ENCODE measurements at places on chromosomes 7 and 10.

- DNase-seq = peak; percentile 49
Measured at GRCh38 chr10:117360994-117361667, 14.1 kb downstream of the PDZD8 start.

DNA sequence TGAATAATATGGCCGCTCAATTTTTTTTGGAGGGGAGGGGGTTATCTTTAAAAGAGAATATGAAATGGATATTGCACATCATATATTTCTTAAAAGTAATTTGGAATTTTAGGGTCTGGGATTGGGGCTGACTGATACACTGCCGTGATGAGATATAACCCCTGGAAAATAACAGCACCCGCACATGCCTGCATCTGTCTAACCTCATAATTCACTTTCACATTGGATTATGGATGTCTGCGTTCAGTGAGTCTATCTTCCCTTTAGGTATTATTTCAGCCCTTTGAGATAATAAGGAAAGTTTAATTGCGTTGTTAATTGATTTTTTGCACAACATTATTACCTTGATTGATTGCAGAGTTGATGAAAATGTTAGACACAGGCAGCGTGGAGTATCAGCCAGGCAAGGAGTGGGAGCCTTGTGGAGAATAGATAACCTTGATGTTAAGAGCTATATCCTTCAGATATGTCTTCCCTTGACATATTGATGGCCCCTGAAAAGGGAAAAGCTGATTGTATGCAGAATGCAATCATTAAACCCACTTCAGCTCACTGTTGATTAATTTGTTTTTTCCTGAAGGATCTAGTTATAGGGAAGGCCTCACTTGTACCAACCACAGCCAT is 1095.2 kb downstream of the KCNMA1 start:
- no peak for DNase-seq

- DNase-seq = no peak
Measured at GRCh38 chr10:51878695-51879094, 179.3 kb upstream of the CSTF2T start.

DNA sequence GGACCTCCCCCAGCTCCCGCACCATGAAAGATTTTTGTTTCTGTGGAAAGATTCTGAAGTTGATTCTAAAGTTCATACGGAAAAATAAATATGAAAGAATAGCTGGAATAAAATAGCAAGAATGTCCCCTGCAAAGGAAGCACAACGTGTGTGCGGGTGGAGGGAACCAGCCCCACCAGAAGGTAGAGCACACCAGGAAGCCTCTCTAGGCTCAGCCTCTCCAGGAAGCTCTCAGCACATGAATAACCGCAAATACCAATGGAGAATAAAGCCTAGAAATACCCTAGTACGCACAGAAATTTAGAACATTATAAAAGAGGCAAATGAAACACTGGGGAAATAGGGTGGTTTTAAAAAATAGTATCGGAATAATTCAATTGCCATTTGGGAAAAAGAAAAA is 24.6 kb upstream of the FAM170B start:
- peak; percentile 24 for DNase-seq

GRCh38 chr10:78925275-78925674 is 143.5 kb upstream of the ZMIZ1 start:
- DNase-seq = no peak

DNA sequence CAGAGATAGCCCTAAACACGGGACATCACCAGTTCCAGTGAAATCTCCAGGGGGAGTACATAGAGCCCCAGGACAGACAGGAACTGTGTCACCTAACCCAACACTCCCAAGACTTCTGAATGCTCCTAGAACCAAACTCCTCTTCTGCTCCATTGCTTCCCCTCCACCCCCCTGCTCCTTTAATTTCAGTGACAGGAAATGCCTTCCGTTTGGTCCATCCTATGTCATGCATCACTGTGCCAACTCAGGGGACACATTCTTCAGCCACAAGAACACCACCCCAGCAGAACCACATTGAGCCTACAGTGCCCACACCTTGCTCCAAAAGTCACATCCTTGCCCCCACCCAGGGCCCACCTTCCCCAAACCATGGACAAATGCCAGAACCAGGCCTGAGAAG is 100.5 kb downstream of the KCNMA1 start:
- no peak for DNase-seq

- DNase-seq = peak; percentile 40
Measured at GRCh38 chr10:127243490-127244272, 47.3 kb upstream of the INSYN2A start.

GRCh38 chr7:51198654-51199053 is 118.0 kb downstream of the COBL start:
- DNase-seq = no peak

DNA sequence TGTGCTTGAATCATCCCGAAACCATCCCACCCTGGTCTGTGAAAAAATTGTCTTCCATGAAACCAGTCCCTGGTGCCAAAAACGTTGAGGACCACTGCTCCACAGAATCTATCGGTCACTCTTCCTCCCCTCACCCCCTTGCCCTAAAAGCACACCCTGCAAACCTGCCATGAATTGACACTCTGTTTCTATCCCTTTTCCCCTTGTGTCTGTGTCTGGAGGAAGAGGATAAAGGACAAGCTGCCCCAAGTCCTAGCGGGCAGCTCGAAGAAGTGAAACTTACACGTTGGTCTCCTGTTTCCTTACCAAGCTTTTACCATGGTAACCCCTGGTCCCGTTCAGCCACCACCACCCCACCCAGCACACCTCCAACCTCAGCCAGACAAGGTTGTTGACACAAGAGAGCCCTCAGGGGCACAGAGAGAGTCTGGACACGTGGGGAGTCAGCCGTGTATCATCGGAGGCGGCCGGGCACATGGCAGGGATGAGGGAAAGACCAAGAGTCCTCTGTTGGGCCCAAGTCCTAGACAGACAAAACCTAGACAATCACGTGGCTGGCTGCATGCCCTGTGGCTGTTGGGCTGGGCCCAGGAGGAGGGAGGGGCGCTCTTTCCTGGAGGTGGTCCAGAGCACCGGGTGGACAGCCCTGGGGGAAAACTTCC is 784 bp upstream of the SERPINE1 start:
- peak; percentile 89 for DNase-seq

DNA sequence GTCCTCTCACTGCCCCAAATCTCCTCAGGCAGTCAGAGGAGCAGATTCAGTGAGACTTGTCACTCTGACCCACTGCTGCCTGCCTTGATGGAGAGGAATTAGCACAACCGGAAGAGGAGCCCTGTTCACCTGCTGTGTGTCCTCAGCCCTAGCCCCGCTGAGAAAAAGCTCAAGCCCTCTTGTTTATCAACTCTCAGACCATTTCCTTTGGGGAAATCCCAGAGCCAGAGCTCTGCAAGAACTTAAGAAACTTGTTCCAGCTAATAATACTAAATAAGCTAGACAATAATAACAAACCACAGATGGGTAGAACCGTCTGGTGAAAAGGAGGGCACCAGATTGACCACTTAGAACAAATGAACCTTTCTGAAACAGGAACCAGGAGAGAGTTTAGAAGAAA is 37.7 kb upstream of the ITGB1 start:
- DNase-seq = no peak

- DNase-seq = peak; percentile 89
Measured at GRCh38 chr7:116801092-116801710, 61.2 kb upstream of the CAPZA2 start.

GRCh38 chr10:75472685-75473084 is 41.3 kb downstream of the LRMDA start:
- peak; percentile 20 for DNase-seq

- peak; percentile 100 for DNase-seq
Measured at GRCh38 chr7:66281678-66282590, 76.8 kb downstream of the TPST1 start.

DNA sequence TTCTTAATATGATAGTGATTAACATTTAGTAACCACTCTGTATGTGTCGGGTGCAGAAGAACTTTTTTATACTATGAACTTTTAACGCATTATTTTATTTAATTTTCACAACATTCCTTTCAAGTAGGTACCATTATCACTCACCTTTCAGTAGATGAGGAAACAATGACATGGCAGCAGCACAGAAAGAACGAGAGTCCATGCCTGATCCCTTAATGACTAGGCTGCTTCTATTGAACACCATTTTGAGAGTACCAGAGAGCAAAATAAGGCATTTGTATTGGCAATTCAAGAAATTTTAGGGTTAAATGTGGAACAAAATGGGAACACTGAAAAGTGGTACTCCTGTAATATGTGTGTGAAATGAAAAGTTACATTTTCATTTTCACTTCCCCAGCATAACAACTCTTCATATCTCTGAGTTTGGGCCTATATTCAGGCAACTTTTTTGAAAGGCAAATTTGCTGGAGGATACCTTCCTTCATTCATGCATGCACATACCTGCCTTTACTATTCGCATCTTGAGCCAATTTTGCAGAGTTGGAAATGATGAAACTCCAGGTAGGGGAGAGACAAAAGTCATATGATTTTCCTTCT is 12.8 kb downstream of the LRRN3 start:
- DNase-seq = no peak

DNA sequence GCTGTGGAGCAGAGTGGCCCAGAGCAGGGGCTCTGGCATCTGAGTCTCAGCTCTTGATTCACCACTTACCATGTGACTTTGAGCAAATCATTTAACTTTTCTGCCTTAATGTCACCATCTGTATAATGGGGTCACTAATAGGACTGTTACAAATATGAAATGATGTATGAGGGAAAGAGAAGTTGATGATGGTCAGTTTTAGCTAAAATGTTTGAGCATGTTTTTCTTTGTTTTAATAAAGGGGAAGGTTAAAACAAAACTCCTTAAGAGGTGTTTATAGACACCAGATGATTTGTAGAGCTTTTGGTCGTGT is 81.0 kb downstream of the CCNY start:
- no peak for DNase-seq
